Gastrocnemius medialis (tissue), 4 donors: ENCODE measurements at places on chromosomes 13 and 19.

DNA sequence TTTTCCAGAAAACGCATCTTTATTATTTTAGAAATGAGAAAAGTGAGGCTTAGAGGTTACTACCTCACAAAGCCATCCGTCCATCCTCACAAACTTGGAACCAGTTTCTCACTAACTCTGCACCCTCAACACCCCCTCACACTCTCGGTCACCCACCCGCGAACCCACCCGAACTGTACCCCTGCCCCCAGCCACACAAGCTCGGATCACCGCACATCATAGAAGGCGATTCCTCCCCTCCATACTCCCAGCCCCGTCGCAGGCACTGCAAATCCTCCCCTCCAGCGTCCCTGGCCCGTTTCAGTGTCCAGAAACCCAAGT, 238 bp downstream of the ZNF260 start:
- H3K27ac ChIP-seq = peak overlapping the region; percentile 83
- H3K4me3 ChIP-seq = peak overlapping the region; percentile 78
- no peak for DNase-seq
- H3K27me3 ChIP-seq = no peaks in the 10 kb centered on the region
- no peaks in the 10 kb centered on the region for H3K36me3 ChIP-seq

DNA sequence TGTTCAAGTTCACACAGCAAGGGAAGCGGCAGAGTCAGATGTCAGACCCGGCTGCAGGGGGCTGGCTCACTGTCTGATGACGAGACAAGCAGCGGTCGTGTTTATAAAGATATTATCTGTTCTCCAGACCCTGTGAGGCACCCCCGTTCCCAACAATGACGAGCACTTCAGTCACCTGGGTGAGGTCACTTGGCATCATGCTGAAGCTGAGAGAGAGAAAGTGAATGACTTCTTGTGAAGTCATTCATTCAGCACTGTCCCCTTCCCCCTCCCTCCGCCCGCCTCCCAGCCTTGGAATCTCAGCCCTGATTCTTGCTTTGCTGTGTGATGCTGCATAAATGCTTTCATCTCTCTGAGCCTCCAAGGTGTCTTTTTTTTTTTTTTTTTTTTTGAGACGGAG, 4.9 kb upstream of the LYPD3 start:
- H3K36me3 ChIP-seq = no peaks in the 10 kb centered on the region
- no peak overlapping the region for H3K27ac ChIP-seq
- H3K27me3 ChIP-seq = peaks cover 16% of the 10 kb centered on the region
- DNase-seq = no peak

DNA sequence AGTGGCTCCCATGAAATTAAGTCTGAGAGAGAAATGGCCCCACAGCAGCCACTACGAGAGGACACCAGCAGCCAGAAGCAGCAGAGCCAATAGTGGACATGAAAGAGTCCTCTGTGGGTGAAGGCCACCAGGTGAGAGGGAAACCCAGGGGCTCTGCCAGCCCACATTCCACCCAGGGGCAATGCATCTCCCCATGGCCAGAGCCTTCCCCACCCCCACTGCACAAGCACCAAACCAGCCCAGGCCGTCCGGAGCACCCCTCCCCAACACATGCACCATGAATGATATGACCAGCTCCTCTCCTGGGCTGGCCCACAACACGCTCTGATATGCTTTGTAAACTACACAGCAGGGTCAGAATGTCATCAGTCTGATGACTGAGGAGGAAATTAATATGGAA, 66.9 kb downstream of the TSHZ3 start:
- no peak overlapping the region for H3K4me3 ChIP-seq
- H3K27me3 ChIP-seq = no peaks in the 10 kb centered on the region
- H3K4me1 ChIP-seq = no peaks in the 10 kb centered on the region
- no peak overlapping the region for H3K27ac ChIP-seq
- no peak for DNase-seq
- no peaks in the 10 kb centered on the region for H3K36me3 ChIP-seq

DNA sequence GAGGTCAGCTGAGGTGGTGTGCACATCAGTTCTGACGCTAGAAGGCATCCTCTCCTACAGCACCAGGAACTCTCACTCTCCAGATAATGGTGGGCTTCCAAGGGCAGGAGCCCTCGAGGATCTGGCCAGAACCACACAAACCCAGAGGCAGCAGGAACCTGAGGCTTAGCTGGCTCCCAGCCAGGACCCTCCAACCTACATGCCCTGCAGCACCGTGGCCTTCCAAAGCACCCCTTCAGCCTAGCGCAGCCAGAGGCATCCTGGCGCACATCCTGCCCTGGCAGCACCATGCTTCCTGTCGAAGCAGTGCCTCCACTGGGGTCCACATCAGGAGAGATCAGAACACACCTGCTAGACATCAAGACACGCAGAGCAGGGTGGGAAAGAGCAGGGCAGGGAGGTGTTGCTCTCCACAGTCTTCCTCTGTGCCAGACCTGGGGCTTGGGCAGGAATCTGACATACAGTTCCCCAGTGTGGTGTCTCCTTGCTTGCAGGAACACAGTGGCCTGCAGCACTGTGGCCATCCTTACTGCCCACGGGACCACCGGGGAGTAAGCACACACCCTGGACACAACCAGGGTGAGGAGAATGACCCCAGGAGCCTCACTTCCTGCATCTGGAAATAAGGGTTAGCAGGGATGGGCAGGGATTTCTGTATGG, 21.7 kb downstream of the TUBA3C start:
- no peak overlapping the region for H3K27ac ChIP-seq
- no peak for DNase-seq
- no peak overlapping the region for H3K4me3 ChIP-seq
- no peaks in the 10 kb centered on the region for H3K36me3 ChIP-seq

GRCh38 chr13:40208517-40208916, 457.9 kb downstream of the FOXO1 start:
- DNase-seq = no peak
- no peaks in the 10 kb centered on the region for H3K36me3 ChIP-seq
- H3K4me1 ChIP-seq = peaks cover 5% of the 10 kb centered on the region
- no peak overlapping the region for H3K27ac ChIP-seq
- H3K4me3 ChIP-seq = no peak overlapping the region

DNA sequence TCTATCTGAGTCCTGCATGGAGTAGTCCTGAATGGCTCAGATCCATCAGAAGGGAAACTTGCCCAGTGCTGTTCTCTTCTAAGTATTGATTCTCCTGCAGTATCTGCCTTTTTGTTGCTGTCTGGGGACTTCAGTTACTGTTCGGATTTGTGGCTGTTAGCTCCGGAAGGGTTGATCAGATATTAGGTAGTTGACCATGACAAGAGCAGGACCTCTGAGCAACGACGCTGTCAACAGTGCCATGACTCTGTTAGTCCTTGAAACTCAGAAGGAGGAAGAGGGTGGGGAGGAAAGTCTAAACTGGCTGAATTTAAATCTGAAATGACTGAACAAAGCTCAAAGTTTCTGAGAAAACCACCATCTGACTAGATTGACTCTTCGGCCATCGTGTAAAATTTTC, 42.2 kb downstream of the CCNE1 start:
- DNase-seq = no peak
- H3K4me1 ChIP-seq = no peaks in the 10 kb centered on the region
- no peak overlapping the region for H3K27ac ChIP-seq
- no peak overlapping the region for H3K4me3 ChIP-seq
- no peaks in the 10 kb centered on the region for H3K27me3 ChIP-seq

DNA sequence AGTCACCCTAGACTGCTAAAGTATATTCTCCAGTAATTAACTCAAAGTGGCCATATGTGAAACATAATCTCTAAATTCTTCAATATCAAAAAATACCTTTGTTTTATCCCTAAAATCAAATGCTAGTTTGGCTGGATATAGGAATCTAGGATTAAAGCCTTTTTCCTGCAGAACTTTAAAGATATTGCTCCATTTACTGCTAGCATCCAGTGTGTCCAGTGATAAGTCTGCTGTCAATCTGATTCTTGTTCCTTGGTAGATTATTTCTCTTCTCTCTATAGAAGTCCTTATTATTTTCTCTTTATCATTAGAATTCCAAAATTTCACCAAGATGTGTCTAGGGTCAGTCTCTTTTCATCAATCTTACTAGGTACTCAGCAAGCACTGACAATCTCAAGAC, 384.6 kb downstream of the FGF14 start:
- no peaks in the 10 kb centered on the region for H3K27me3 ChIP-seq
- H3K4me3 ChIP-seq = no peak overlapping the region
- H3K4me1 ChIP-seq = peaks cover 12% of the 10 kb centered on the region
- no peaks in the 10 kb centered on the region for H3K36me3 ChIP-seq
- H3K27ac ChIP-seq = no peak overlapping the region

- H3K27me3 ChIP-seq = peaks cover 9% of the 10 kb centered on the region
- H3K4me1 ChIP-seq = peaks cover 40% of the 10 kb centered on the region
- no peaks in the 10 kb centered on the region for H3K36me3 ChIP-seq
- no peak overlapping the region for H3K4me3 ChIP-seq
- DNase-seq = no peak
Observed at GRCh38 chr19:11377237-11377636, 2.8 kb downstream of the SWSAP1 start.

DNA sequence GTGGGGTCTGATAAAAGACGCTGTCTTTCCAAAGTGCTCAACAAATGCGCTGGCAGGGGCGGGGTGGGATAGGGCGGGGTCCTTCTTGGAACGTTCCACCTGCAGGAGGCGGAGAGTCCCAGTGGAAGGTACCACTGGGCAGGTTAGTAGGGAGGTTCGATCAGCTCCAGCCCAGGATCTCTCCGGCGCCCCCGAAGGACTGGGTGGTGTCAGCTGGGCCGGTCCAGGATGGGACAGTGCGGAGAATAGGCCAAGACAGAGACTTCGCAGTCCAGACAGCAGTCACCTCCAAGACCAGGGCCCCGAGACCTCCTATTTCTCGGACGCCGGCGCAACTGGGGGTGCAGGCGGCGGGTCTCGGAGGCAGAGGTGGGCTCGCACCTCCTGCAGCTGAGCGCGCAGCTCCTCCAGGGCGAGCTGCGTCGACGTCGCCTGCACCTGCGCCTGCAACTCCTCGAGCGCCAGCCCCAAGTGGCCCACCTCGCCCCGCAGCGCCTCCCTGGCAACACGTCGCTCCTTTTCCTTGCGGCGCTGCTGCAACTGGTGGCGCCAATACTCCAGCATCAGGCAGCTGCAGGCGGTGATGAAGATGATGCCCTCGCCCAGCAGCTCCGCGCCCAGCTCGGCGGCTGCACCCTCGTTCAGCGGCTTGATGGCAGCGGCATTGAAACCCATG, 21.6 kb downstream of the VASP start:
- no peak overlapping the region for H3K27ac ChIP-seq
- H3K4me3 ChIP-seq = no peak overlapping the region
- H3K27me3 ChIP-seq = peaks cover 17% of the 10 kb centered on the region
- H3K4me1 ChIP-seq = peaks cover 14% of the 10 kb centered on the region
- peaks cover 21% of the 10 kb centered on the region for H3K36me3 ChIP-seq
- DNase-seq = no peak

GRCh38 chr13:56718791-56719190, 421.9 kb upstream of the PRR20A start:
- H3K36me3 ChIP-seq = no peaks in the 10 kb centered on the region
- no peak overlapping the region for H3K27ac ChIP-seq
- H3K27me3 ChIP-seq = no peaks in the 10 kb centered on the region
- DNase-seq = no peak
- H3K4me3 ChIP-seq = no peak overlapping the region

- no peak for DNase-seq
- H3K4me1 ChIP-seq = no peaks in the 10 kb centered on the region
- H3K27ac ChIP-seq = no peak overlapping the region
- no peaks in the 10 kb centered on the region for H3K27me3 ChIP-seq
- H3K36me3 ChIP-seq = no peaks in the 10 kb centered on the region
Observed at GRCh38 chr13:42717176-42717575, 64.2 kb upstream of the FAM216B start.
